ENCODE measurements at places on chromosomes 2 and 18.

GRCh38 chr2:76851000-76851399 is 671.2 kb downstream of the LRRTM4 start:
- DNase-seq: no peak

- no peak for DNase-seq
Measured at GRCh38 chr2:61855318-61855613, 1.4 kb upstream of the FAM161A start.

GRCh38 chr18:62637807-62638687 is 77.3 kb upstream of the PHLPP1 start:
- no peak for DNase-seq

GRCh38 chr2:95010718-95011117 is 14.8 kb upstream of the MAL start:
- no peak for DNase-seq

DNA sequence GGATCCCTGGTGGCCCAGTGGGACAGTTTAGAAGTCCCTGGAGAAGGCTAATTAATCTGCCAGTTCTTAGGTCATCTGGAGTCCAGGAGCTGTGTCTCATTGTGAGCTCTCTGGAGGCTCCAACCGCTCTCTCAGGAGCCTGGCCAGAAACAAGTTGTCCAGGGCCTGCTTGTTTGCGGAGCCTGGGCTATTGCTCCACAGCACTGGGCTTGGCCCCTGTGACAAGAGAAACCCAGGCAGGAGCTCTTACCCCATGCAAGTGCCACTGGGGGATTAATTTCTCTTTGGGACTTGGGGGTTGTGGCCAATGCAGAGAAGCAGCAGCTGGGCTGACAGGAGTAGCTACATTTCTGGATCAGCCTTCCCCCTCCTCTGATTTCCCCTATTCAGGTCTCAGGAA is 24.5 kb upstream of the TNP1 start:
- no peak for DNase-seq

DNA sequence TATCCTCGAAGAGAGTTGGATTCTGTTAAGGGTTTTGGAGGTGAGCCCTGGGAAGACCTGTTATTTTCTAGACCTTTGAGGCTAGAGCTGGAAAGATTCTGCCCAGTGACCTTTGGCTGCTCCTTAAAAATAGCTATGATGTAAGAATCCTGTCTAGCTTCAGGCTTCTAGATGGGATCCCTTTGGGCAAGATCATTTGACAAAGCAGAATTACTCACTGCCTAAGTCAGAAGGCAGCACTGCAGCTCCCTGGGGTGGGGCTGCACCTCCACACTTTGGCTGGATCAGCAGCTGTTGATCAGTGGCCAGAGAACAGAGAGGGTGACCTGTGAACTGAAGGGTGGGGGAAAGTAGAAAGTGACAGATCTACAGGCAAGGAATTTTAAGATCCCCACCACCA is 103.8 kb downstream of the ASAP2 start:
- DNase-seq: no peak

- no peak for DNase-seq
Measured at GRCh38 chr2:9774266-9774665, 69.0 kb upstream of the TAF1B start.

DNA sequence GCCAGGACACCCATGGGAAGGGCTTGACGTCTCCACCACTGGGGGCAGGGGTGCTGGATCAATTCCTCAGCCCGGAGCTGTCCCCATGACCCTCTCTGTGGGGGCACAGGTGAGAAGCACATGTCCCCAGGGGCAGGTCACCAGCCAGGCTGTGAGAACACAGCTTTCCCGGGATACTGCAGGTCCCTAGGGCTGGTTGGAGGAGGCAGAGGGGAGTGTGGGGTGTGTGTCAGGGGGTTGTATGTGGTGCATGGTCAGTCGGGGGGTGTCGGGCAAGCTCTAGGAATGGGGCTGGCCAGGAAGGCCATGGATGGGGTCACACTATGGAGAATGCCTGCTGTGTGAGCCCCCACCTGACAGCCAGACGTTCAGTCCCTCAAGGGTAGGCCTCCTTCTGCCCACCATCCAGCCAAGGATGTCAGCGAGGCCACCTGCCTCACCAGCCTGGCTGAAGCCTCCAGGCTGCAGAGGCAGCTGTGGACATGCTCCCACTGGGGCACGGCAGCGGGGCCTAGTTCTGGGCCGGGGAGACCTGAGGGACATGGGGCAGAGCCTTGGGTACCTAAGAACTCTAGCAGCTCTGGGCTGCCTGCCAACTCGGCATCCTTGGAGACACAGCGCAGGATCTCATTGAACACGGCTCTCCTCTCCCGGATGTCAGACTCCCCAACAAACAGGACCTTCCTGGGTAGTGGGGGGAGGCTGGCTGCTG is 10.3 kb downstream of the HS1BP3 start:
- DNase-seq: no peak

DNA sequence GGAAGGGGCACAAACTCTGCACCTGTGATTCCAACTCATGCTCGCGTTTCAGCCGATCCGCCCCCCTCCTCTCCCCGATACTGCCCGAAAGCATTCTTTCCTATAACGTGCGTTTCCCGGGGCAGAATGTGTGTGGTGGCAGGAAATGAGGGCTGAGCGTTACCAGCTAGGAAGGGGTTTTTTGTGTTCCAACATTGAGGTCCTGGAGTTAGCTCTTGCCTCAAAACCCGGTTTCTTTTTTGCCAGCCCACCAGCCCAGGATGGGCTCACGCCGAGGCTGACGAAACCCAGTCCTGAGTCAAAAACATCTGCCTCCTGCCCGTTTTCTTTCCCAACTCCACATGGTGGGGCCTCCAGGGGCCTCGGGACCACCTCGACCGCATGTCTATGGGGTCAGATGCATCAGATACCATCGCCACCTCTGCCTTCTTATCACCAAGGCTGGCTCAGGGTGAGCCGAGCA is 113.7 kb upstream of the COPS8 start:
- no peak for DNase-seq
